ENCODE measurements at places on chromosomes 7 and 10.

GRCh38 chr7:54397836-54398612 lies 144.2 kb upstream of the VSTM2A start:
- no peaks in the 10 kb centered on the region for H3K36me3 ChIP-seq
- H3K27ac ChIP-seq: no peak overlapping the region
- DNase-seq: peak; percentile 34

DNA sequence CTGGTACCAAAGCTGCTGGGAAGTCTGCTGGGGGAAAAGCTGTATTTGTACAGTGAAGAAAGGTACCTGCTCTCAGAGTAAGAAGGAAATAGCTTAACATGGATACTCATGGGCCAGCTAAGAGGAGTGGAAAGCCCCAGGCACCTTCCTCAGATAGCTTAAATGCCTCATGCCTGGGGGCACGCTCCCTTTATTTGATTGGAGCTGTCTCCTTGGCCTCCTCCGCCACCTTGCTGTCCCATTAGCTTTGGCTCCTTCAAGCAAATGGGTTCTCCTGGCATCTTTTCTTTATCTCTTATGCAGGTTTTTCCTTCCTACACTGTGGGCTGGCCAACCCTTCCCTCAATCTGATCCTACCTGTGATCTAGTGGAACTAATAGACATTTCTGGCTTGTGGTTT lies 318.5 kb downstream of the SH2D4B start:
- H3K36me3 ChIP-seq: no peaks in the 10 kb centered on the region
- DNase-seq: no peak
- H3K27ac ChIP-seq: no peak overlapping the region
- H3K4me3 ChIP-seq: no peak overlapping the region
- no peaks in the 10 kb centered on the region for H3K4me1 ChIP-seq

DNA sequence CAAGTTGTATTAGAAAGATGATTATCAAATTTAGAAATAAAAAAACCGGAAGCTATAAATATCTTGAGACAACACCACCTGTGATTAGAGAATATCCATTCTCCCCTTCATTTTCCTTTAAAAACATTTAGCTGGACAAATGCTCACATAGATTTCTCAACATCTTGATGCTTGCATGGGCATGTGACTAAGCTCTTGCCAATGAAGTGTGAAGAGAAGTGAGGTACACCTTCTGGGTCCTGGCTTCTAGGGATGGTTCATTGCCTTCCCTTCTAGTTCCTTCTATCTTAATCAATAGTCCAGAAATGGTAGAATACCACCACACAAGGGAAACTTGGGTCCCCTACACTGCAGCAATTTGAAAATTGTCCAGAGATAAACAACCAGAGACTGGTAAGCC lies 41.0 kb downstream of the WAPL start:
- no peak overlapping the region for H3K27ac ChIP-seq
- H3K4me3 ChIP-seq: no peak overlapping the region
- DNase-seq: no peak
- no peaks in the 10 kb centered on the region for H3K4me1 ChIP-seq
- peaks cover 22% of the 10 kb centered on the region for H3K36me3 ChIP-seq
- H3K27me3 ChIP-seq: no peaks in the 10 kb centered on the region

GRCh38 chr10:96556003-96556402 lies 30.8 kb downstream of the TM9SF3 start:
- peaks cover 22% of the 10 kb centered on the region for H3K36me3 ChIP-seq
- no peak overlapping the region for H3K4me3 ChIP-seq
- no peaks in the 10 kb centered on the region for H3K27me3 ChIP-seq
- no peaks in the 10 kb centered on the region for H3K4me1 ChIP-seq

- no peak overlapping the region for H3K4me3 ChIP-seq
- no peak for DNase-seq
- no peaks in the 10 kb centered on the region for H3K36me3 ChIP-seq
- H3K27ac ChIP-seq: no peak overlapping the region
- H3K27me3 ChIP-seq: no peaks in the 10 kb centered on the region
Measured at GRCh38 chr7:153942036-153942435, 110.2 kb upstream of the DPP6 start.

DNA sequence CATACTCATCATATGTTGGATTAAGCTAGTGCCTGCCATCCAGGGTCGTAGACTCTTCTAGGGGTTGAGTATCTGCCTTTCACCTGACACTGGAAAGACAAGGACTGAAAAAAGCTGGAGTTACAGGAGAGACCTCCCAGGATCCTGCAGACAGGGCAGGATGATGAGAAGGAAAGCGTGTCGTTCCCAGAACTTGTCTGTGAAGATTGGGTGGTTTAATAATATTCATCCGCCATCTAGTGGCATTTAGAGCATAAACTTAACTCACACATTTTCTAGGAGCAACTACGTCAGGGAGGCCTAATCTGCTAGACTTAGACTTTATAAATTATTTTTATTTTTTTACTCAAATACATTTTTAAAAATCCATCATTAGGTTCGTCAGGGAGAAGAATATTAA lies 59.6 kb downstream of the ADRB1 start:
- DNase-seq: no peak
- H3K27ac ChIP-seq: no peak overlapping the region
- H3K36me3 ChIP-seq: no peaks in the 10 kb centered on the region
- H3K4me1 ChIP-seq: peaks cover 34% of the 10 kb centered on the region

DNA sequence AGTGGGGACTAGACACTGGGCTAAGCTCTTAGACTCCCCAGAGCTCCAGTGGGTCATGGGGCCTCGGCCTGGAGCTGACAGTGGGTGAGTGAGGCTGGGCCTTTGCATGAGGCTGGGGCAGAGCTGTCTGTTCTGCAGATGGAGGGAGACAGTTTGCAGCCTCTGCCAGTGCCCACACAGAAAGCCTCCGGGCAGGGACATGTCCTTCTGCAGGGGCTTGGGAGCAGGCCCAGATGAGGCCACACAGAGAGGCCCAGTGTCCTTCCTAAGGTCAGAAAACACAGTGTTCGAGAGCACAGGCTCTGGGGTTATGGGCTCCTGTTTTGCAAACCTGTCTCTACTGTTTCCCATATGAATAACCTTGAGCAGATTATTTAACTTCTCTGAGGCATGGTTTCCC lies 25.1 kb upstream of the HK1 start:
- no peak for DNase-seq
- no peaks in the 10 kb centered on the region for H3K4me1 ChIP-seq
- no peak overlapping the region for H3K27ac ChIP-seq
- H3K36me3 ChIP-seq: peaks cover 6% of the 10 kb centered on the region
- no peak overlapping the region for H3K4me3 ChIP-seq
- H3K27me3 ChIP-seq: no peaks in the 10 kb centered on the region

- no peak for DNase-seq
- H3K4me1 ChIP-seq: no peaks in the 10 kb centered on the region
- H3K4me3 ChIP-seq: no peak overlapping the region
- no peaks in the 10 kb centered on the region for H3K27me3 ChIP-seq
- H3K27ac ChIP-seq: no peak overlapping the region
Measured at GRCh38 chr7:113289140-113289740, 170.9 kb upstream of the SMIM30 start.

DNA sequence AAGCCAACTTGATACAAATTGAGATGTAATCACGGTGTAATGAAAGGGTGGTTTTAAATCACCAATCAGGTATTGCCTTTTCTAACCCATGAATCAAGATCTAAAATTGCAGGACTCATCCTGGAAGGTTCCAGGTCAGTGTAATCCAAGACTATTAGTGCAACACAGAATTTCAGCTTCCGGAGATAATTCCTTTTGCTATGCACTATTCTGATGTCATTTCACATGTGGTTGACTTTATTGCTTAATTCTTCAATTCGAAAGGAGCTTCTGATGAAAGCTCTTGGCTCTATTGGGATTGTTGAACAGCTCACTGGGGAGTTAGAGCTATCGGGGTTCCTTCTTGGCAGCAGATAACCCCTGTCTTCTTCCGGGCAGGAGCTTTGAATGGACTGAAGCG lies 147.4 kb upstream of the INSYN2A start:
- H3K27ac ChIP-seq: no peak overlapping the region
- H3K4me1 ChIP-seq: no peaks in the 10 kb centered on the region
- H3K36me3 ChIP-seq: no peaks in the 10 kb centered on the region
- no peaks in the 10 kb centered on the region for H3K27me3 ChIP-seq

DNA sequence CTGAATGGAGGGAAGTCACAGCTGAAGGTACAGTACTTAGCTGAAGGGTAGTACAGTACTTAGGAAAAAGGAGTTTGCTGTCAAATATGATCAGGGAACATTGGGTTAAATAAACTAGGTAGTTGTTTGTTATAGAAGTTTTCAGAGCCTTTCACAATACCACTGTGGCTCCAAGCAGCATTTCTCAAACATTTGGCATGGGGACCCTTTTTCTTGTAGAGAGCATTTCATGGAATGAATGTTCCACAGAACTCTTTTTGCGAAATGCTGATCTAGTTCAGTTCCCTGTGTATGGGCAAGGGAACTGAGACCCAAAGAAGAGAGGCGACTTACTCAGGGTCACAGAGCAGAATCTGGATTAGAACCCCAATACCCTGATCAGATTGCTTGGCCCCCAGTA lies 31.5 kb upstream of the DDX50 start:
- peaks cover 9% of the 10 kb centered on the region for H3K4me1 ChIP-seq
- H3K4me3 ChIP-seq: no peak overlapping the region
- DNase-seq: no peak
- H3K27me3 ChIP-seq: no peaks in the 10 kb centered on the region
- H3K36me3 ChIP-seq: no peaks in the 10 kb centered on the region
- H3K27ac ChIP-seq: no peak overlapping the region
